ENCODE measurements at places on chromosomes 13 and 19.

DNA sequence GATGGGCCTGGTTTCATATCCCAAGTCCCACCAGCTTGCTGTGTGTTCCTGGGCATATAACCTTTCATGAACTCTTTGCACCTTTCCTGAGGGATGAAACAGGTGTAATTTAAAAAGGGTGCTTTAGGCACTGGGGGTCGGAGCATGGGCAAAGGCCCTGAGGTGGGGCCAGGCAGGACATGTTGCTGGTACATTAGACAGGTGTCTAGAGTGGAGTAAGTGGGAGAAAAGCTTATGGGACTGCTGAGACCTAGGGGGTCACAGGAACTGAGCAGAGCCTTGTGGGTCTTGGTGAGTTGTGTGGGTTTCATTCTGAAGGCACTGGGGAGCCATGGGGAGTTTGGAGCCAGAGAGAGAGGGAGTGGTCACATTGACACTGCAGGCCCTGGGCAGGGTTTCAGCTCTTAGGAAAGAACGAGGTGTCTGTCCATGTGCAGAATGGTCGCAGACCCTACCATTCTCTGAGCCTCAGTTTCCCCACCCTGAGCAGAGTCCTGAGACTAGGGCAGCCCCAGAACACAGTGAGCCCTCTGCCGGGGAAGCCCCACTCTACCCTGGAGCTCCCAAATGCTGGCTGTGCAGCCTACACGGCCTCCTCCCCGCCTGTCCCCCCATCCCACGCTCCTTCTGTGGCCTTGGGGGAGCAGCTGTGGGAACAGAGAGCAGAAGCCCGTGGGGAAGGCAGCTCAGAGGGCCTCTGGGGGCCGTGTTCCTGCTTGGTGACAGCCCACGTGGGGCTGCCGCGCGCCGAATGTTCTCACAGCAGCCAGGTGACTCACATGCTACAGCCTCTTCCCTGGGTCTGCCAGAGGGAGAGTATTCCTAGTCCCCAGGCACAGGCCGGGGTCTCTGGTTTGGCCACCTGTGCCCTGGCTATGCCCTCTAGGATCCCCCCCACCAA is 7.3 kb upstream of the HOMER3 start:
- no peak for ATAC-seq

DNA sequence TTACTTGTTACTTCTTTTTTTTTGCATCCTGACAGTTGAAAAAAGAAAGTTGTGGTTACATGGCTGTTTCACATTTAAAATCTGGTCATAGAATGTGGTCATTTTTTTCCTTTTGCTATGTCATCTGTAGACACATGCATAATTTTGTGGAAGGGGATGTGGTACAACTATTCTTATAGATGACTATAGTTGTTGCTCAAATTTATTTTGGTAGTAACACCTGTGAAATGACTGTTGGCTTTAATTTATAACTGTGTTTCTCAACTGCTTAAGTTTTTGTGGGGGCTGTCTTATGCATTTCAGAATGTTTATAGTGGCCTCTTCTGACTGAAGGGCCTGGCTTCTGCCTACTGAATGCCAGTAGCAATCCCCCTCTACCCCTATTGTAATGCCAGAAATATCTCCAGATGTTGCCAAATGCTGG is 130.5 kb downstream of the PAN3 start:
- ATAC-seq: no peak

DNA sequence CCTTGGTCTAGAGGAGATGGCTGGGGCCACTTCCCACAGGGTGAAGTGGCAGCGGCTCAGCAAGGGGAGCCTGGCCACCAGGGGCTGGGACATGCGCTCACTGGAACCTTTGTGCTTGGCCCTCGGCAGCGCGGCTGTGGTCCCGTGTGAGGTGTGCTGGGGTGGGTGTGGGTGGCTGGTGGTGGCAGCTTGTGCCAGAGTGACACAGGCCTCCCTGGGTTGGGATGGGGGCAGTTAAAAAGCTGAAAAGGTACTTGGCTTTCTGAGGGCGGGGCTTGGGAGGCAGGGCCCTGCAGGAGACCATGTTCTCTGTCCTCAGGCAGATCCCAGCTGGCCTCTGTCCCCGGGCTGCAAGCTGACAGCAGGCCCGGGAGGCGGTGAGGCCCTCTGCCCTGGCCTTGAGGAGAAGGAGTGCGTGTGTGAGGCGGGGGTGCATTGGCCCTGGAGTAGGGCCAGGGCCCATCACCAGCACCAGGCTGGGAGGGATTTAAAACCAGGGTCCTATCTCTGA is 17.3 kb downstream of the MPND start:
- ATAC-seq: no peak

- no peak for ATAC-seq
Measured at GRCh38 chr13:40315416-40316064, 350.9 kb downstream of the FOXO1 start.

GRCh38 chr19:21143854-21144253 is 2.0 kb downstream of the ZNF431 start:
- ATAC-seq: no peak

Measured in SK-N-SH treated with all-trans-retinoic acid at 6 μM for 48 hours (cell line).